ENCODE measurements at places on chromosomes 5 and 9.

GRCh38 chr9:28056466-28056865 lies 483.2 kb upstream of the C9orf72 start:
- DNase-seq, result no peak

- peak; percentile 28 for DNase-seq
These were observed 132.5 kb downstream of the SEMA6A start for GRCh38 chr5:116442095-116442534.

GRCh38 chr9:35903049-35903448 lies 3.0 kb upstream of the HRCT1 start:
- no peak for DNase-seq

DNA sequence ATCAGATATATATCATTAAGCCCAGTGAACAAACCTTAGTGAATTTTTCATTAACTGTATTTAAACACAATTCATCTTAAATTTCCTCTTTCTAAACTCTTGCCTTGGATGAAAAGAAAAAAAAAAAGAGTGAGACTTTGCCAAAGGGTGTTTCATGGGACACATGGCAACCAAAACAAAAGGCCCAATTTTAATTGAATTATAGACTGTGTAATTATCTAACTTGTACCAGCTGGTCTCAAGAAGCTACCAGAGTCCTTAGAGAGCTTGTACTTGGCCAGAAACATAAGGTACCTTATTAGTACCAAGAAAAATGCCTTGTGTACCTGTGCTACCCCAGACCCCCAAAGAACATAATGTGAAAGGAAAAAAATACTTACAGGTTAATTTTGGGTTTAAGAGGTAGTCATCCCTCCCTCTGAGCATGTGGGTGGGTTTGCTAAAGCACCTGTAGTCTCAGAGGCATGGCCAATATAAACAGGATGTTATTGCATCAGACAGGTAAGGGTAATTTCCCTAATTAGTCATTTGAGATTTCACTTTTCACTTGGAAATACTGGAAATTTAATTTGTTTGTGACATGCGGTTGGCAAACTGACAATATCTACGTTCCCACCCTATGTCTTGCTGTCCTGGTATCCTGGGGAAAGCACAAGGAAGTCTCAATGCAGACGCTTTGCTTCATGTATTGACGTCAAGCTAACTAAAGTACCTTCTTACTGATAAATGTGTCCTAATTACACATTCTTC lies 90.1 kb downstream of the SNCAIP start:
- DNase-seq, result no peak

- DNase-seq, result no peak
These were observed 313.6 kb upstream of the CD180 start for GRCh38 chr5:67510204-67510603.

DNA sequence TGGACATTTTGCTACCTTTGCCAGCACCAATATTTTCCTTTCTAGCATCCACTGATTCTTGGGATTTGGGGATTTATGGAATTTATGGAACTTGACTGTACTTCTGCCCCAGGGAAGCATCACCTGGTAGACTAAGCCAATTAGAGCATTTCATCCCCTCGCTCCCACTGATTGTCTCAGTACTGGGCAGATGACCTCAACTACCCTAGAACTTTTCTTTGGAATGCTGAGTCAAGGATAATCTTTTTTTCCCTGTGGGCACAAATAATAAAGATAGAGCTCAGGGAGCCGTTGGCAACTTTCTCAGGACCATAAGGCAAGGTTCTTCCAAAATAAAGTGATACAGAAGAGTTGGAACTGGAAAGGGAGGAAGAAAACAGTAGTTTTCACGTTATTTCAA lies 438.4 kb downstream of the PLK2 start:
- no peak for DNase-seq

GRCh38 chr5:53323511-53323910 lies 156.9 kb upstream of the FST start:
- no peak for DNase-seq

DNA sequence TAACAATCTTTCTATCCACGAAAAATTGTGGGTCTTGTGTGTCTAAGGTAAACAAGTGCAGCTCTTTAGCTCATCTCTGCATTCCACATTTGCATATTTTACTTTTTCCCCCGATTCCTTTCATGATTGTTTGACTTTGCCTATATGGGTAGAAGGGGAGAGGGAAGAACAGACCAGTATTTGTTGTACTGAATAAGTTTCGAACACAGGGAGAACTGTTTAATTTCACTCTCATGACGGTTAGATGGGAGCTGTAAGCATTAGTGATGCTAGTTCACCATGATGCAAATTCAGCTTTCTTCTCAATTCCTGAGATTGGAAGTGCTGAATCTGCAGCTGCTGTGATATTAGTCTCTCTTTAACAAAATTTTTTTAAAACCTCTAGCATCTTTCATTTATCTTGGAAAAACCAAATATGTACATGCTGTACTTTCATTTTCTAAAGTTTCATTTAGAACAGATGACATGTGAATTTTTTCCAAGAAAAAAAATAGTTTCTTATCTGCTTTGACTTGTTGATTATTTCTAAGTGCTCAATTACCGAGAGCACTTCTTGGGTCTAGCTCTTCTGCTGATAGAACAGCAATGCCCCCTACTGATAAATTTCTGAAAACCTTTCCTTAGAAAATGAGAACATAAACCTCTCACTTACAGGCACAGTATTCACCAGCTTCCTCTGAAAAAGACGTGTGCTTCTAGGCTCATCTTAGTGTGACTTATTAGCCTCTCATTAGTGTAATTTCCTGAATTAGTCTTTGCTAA lies 149.5 kb downstream of the BAAT start:
- DNase-seq, result no peak
